ENCODE measurements at places on chromosomes 5 and 9.

DNA sequence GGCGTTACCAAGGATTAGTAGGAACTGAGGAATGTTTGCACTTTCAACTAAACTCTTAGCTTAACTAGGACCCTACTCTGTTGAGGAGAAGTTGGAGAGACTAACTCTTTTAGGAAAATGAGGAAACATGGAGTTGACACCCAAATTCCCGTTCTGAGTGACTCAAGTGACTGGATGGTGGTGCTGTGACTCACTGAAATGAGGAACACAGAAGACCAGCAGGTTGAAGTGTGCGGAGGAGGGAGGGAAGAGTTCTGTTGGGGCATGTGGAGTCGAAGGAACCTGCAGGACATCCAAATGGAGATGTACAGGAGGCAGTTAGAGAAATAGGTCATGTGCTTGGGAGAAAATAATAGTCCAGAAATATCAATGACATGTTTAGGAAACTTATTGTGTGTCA, 8.2 kb downstream of the HEXB start:
- DNase-seq: no peak

DNA sequence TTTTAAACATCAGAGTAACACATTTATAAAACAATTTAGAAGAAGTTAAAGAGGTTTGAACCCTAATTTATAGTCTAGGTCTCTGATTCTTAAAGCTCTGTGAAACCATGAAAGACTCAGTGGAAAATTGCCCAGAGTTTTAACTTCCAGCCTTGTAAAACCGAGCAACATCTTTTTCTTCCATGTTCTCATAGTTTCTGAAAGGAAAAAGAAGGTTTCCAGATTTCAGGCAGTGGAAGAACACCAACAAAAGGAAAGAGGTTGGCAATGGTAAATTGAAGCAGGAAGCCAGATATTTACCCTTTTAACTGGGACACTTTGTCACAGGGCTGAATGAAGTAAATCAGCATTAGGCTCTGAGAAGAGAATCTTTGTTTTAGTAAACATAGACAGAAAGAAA, 1999.3 kb downstream of the MAT2B start:
- no peak for DNase-seq

- no peak for DNase-seq
Observed at GRCh38 chr9:80156262-80156661, 584.5 kb downstream of the TLE4 start.

GRCh38 chr5:65041296-65042158, 272.8 kb downstream of the CWC27 start:
- DNase-seq: no peak

DNA sequence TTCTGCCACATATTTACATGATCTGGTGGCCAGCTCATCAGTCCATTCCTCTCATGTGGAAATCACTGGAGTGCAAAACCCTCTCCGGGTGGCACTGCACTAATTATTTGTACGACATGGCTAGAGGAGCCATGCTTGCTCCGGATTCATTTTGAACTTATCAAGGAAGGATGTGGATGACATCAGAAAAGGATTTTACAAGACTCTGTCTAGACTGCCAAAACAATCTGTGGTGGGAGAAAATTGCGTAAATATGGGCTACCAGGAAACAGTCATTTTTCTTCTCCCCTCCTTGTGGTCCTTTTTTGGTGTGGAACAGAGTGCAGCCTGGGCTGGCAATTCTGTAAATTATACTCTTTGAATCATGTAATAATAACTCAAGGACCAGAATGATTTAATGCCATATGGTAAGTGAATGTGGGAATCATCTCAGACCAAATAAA, 123.4 kb upstream of the IFNE start:
- DNase-seq: no peak

DNA sequence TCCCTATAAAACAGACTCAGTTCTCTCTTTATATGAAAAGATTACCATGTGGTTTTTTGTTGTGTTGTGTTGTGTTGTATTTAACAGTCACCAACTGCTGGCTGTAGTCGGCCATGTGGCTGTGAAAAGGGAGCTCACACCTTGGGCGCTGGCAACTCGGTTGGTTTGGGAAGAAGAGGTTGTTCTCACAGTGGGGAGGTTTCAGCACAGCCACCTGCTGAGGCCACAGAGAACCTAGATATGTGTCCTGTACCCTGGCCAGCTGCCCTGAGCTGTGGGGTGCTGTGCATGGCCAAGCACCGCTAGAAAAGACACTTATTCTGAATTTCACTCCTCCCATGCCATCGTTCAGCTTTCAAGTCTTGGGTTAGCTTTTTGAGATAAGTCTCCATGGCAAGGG, 58.8 kb downstream of the SYK start:
- DNase-seq: no peak

- no peak for DNase-seq
Observed at GRCh38 chr5:65077653-65078052, 308.9 kb downstream of the CWC27 start.

Data from stimulated activated CD8-positive, alpha-beta memory T cell treated with anti-CD3 and anti-CD28 coated beads, Interleukin-2, amount 100 ng/mL, for 1 hour (primary cell).